ENCODE measurements at places on chromosomes 16 and 17.

- no peak for DNase-seq
Observed at GRCh38 chr17:80939151-80940145, 52.2 kb upstream of the CHMP6 start.

DNA sequence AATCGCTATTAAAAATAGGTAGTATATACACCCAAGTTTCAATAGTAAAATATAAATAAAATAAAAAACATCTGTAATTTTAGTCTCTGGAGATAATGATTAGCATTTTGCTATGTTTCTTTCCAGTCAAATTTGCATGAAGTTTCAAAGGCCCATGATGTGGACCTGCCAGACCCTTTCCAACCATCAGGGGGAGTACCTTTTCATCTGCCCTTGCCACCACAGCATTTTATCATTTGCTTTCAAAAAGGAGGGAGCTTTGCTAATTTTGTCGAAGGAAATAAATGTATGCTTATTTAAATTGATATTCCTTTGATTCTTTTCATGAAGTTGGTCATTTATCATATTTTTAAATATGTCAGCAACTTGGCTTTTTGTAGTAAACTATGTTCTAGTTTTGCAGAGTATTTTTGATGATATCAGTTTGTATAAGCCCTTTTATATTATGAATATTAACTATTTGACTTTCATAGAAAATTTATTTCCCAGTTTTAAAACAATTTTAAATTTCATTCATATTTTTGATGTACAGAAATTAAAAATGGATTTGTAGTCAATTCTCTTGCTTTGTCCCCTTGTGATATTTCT is 115.2 kb upstream of the NETO2 start:
- peak; percentile 58 for DNase-seq

DNA sequence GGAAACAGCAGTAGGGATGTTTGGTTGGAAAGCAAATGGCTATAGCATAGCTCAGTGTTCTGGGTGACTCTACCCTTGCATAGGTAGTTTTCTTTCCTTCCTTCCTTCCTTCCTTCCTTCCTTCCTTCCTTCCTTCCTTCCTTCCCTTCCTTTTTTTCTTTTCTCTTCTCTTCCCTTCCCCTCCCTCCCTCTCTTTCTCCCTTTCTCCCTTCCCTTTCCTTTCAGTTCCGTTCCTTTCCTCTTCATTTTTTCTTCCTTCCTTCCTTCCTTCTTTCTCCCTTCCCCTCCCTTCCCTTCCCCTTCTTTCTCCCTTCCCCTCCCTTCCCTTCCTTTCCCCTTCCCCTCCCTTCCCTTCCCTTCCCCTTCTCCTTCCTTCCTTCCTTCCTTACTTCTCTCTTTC is 31.3 kb downstream of the GDE1 start:
- DNase-seq, result no peak

DNA sequence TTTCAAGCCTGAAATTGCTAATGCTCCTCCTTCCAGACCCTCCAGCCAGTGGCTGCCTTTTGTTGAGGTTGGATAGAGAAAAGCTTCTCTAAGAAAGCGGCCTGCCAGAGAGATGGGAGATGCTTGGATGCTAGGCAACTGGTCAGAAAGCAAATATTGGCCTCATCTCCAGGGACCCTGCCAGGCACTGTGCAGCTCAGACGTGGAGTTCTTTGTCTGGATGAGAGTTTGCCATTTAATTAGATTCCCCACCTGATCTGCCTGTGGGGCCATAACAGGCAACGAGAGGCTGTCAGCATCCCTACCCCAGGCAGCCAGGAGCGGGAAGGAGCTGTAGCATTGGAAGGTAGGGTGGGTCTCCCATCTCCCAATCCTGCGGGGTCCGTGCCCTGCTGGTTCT is 52.7 kb downstream of the ASIC2 start:
- DNase-seq, result no peak

DNA sequence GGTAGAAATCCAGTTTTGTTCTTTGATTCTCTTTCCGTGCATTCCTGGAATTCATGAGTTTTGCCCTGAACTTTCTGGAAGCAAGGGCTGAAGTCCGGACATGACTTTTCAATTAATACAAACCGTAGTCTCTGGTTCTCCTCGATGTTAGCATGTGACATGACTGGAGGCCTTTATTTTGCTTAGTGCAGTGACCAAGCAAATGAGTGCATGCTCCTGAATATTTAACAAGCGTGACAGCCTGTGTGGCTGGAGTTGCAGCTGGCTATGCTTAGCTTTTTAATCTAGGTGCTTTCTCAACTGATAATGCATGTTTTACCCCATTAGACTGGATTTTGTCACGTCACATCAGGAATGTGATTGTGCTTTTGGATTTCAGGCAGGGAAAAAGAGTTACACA is 302.1 kb downstream of the MAP2K6 start:
- DNase-seq, result no peak

GRCh38 chr16:53911513-53911912 is 207.6 kb downstream of the FTO start:
- no peak for DNase-seq

DNA sequence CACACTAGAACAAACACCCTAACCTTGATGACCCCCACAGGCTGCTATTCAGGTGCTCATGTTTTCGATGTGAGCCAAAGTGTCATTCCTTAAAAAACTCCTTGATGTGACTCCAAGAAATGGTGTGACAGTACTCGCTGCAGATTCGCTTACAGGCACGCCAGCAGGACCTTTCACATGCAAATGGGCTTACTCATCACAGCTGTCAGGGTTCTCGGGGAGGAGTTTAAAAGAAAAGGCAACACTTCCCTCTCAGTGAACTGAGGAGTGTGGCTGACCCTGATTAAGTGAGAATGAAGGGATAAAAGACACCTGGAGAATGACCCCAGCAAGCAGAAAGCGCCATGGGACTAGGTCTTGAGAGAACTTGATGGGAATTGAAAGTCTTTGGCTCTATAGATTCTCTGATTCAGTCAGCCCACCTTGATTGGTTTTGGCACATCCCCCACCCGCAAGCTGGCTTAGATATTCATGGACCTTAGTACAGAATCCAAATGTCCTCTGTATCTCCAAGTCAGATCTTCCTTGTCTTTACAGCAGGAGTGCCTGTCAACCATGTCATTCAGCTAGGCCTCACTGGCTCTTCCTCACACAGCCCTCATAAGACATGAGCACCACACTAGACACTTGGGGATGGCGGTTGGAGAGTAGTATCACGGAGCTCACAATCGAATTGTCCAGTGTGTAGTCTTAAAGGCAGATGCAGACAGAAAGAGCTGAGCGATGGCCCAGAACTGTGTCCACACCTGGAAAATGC is 82.6 kb downstream of the HIC1 start:
- DNase-seq, result peak; percentile 44

- DNase-seq, result no peak
Observed at GRCh38 chr17:34253139-34253525, 2.0 kb upstream of the CCL2 start.

GRCh38 chr17:77314601-77315000 is 173.8 kb downstream of the SEC14L1 start:
- no peak for DNase-seq

DNA sequence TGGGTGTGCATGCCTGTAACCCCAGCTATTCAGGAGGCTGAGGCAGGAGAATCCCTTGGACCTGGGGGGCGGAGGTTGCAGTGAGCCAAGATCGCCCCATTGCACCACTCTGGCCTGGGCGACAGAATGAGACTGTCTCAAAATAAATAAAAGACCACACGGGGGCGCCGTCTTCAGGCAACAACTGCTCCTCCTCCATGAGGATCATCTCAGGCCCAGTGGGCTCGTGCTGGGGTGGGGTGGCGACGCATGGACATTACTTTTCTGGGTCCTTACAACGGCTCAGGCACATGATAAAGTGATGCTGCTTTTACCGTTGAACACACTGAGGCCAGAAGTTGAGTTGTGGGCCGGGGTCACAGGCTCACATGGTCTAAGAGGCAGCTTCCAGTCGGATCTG is 56.2 kb downstream of the PRMT7 start:
- peak; percentile 57 for DNase-seq

Measured in DMS53 (cell line).